AG04450 (cell line): ENCODE measurements at places on chromosomes 5 and 9.

DNA sequence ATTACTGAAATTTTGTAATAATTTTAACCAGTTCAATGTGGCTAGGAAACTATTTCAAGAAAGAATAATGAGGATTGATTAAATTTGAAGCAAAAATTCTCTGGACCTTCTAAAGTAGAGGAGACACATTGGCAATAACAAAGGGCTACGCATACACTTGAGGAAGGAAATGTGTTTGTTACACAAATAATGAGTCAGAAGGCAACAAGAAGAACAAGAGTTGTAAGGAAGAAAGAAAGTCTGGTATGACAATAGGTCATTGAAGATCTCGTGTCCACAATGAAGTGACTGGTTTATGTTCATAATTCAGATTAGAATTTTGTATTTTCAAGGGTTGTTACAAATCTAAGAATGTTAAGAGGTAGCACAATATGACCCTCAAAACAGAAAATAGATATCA, 25.8 kb downstream of the ST8SIA4 start:
- DNase-seq: no peak

DNA sequence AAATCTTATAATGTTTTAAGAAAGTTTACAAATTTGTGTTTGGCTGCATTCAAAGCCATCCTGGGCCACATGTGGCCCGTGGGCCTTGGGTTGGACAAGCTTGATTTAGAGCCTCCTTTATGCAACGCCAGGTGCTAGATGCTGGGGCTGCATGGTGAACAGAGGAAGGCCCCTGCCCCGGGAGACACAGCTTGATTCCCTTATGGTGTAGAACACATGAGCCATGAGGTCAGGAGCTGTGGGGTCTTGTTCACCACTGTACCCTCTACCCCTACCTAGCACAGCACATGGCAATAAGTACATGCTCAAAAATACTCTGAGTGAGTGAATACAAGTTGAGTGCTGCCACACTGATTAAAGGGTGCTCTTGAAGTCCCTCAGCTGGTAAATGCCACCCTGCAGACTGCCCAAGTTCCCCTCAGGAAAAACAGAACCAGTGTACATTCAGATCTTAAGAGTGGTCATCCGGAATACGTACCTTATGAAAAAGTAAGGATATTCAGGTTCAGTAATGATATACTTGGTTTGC, 71.9 kb downstream of the ARRDC3 start:
- no peak for DNase-seq

- no peak for DNase-seq
Observed at GRCh38 chr5:123496892-123497291, 15.1 kb upstream of the CSNK1G3 start.

- DNase-seq: no peak
Observed at GRCh38 chr9:19460243-19460642, 51.4 kb downstream of the ACER2 start.

- no peak for DNase-seq
Observed at GRCh38 chr9:3835393-3835792, 309.6 kb upstream of the RFX3 start.

- DNase-seq: no peak
Observed at GRCh38 chr9:105297442-105298075, 53.1 kb downstream of the SLC44A1 start.

GRCh38 chr5:169656125-169656901, 19.2 kb downstream of the DOCK2 start:
- no peak for DNase-seq

- no peak for DNase-seq
Observed at GRCh38 chr9:98883276-98883675, 60.4 kb upstream of the COL15A1 start.

DNA sequence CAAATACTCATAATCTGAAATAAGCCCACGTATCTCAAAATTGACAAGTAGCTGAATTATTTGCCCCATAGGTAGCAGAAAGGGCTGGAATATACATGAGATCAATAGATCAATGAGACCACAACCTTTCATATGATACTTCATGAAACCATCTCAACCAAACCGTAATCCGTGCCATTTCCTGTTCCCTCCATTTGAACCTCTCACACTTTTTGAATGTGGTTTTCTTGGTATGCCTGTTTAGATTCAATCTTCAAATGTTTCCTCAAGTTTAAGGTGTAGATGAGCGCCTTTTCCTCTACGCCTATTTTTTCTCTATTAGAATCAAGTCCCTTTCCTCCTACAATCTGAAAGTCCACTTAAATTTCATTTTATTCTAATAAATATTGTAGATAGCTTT, 805.5 kb downstream of the EFNA5 start:
- no peak for DNase-seq
